Stimulated activated CD8-positive, alpha-beta memory T cell treated with anti-CD3 and anti-CD28 coated beads, Interleukin-15, amount 100 ng/mL, for 24 hours (primary cell): ENCODE measurements at places on chromosomes 6 and 20.

DNA sequence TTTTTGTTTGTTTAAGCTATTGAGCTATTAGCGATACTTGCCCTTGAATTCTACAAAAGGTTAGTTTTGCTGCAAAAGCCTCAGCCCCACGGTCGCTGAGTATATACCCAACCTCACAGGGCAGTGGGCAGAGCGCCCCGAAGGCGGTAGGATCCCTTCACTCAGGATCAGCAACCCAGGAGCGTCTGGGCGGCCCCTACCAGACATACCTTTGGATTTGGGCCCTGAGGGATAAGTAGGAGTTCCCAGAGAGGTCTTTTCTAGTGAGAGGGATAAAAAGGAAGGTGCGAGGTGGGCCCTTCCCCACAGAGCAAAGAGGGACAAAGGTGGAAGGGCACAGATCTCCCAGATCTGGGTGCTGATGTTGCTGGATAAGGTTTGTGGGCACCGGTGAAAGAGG lies 6.1 kb downstream of the SASH1 start:
- no peak for DNase-seq

DNA sequence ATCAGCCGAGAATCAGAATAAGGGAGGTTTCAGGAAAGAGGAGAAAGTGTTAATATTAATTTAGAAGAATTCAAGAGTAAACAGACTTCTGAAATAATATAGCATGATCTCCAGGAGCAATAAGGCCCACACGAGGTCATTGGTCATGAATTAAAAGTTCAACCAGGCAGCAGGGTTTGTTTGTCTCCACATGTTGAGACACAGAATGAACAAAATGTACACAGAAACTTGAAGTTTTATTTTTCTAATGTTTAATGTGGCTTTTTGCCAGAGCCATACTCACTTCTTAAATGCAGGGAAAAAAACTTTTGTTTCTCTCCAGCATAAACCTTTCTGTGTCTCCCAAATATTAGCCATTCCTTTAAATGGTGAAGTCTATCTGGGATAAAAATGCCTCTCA lies 504.5 kb downstream of the HDGFL1 start:
- DNase-seq = no peak

- no peak for DNase-seq
Measured at GRCh38 chr6:135329851-135330803, 149.0 kb downstream of the MYB start.

GRCh38 chr20:14336686-14337085 lies 726 bp downstream of the FLRT3 start:
- DNase-seq = no peak

DNA sequence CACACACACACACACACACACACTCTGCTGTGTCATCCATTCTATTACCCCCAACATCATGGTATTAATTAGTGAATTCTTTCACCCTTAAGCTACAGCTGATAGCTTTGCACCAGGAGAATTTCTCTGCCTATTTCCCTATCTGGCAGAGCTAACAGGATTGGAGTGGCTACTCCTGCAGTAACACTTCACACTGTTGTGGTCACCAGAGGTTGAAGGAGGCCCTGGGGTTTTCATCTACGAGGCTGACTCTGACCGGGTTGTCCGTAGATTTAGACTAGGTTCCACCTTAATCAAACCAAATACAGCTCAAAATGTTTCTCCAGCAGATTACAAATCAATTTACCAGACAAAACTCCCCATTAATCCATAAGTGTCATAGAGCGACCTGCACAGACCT lies 69.2 kb upstream of the RIPOR2 start:
- no peak for DNase-seq

DNA sequence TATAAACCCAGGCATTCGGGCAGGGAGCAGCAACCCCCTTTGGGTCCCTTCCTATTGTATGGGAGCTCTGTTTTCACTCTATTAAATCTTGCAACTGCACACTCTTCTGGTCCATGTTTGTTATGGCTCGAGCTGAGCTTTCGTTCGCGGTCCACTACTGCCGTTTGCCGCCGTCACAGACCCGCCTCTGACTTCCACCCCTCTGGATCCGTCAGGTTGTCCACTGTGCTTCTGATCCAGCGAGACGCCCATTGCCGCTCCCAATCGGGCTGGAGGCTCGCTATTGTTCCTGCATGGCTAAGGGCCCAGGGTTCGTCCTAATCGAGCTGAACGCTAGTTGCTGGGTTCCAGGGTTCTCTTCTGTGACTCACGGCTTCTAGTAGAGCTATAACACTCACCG lies 111.3 kb downstream of the TMEM170B start:
- no peak for DNase-seq

DNA sequence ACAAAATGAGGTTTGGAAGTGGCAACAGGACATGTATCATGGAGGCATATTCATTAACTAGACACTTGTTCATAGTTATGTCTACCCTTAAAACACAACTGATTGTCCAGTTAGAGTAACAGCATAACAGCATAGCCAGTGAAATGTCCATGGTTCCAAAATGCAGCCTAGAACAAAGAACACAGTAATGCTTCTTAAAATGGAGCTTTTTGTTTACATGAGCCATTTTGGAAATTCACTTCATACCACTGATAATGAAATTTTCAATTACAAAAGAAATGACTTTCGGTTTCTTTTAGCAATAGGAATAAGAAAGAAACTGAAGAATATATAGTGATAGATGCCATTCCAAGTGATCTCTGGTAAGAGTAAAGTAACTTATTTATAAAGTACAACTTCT lies 111.1 kb upstream of the DST start:
- DNase-seq = no peak

DNA sequence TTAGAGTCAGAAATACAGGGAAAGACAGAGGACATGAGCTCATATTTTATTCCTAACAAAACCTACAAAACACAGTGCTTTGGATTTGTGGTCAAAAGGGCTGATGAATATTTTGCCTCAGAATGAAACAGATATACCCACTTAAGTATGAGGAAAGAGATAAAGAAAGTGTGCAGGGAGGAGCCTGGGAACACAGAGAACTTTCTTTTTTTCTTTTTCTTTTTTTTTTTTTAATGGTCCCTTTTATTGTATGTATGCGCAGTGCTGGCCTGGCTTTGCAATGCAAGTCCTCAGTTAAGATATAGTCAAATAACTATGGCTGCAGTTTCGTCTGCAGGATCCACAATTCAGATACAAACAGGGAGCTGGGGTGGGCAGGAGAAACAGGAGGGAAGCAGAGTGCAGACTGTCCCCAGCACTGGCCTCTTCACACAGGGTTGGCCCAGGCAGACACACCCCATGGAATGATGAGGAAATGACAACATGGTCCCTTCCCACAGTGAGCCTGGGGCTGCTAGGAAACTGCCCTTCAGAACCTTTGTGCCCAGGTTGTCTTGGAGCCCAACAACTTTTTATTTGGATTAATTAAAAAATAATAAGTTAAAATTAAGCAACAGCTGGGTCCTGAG lies 629.8 kb upstream of the AGPAT4 start:
- no peak for DNase-seq

DNA sequence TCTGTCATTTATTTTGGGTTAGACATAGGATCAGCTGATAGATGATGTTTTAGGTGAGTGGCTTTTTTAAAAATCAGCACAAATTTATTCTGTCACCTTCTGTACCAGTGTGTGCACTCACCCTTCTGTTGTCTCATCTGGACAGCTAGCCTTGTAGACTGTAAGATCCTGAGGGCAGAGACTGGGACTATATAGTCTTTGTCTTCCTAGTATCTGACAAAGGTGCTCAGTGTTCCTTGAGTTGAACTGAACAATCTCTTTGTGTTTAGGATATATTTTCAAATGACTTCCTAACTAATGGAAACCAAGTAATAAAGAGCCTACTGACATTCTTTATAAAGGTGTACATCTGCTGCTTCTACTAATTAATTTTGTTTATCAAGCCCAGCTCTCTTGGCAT lies 3.0 kb downstream of the DCBLD1 start:
- no peak for DNase-seq

GRCh38 chr6:11785415-11785773 lies 6.8 kb upstream of the ADTRP start:
- DNase-seq = no peak

DNA sequence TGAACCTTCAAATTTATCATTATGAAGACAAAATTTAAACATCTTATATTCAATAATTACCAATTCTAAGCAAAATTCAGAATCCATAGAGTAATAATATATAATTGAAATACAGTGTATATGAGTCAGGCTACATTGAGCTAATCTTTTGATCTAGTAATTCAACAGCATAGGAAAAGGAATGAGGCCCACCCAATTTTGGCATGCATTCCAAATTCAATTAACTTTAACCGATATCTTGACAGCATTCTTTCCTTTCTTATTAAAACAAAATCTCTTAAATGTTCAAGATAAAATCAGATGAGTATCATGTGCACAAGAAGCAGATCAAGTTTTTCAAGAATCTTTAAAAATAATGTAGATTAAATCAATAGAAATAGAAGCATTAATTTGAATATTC lies 132.9 kb upstream of the QKI start:
- DNase-seq = no peak

DNA sequence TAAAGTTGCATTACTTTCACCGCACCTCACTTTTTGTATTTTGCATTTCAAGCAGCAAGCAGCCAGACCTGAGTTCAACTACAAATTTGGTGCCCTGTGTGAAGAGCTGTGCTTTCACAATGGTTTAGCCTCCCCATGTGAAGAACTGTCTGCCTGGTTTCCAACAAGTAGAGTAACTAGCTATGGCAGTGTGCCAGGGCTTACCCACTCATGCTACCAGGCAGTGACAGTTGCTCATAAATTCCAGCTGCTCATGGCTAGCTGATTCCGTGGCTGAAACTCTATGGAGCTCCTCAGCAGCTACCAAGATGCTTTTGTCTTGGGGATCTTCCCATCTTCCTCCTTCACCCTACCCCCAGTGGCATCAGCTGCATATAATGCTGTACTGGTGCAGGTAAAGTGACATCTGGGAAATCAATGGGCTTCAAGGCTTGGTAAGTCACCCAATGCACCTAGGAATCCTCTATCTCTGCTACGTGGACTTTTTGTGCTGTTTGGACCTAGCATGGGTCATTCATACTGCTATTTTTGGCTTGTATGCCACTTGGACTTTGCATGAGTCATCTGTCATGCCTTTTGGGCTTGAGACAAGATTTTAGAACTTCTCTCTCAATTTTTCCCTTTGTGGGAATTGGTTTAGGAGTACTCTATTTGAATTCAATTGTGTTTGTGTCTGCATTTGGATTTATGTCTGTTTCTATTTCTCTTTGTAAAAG lies 176.5 kb upstream of the GJE1 start:
- DNase-seq = no peak

- DNase-seq = no peak
Measured at GRCh38 chr6:25918083-25918683, 12.3 kb downstream of the SLC17A2 start.

- no peak for DNase-seq
Measured at GRCh38 chr6:138597336-138597735, 98.0 kb upstream of the NHSL1 start.

DNA sequence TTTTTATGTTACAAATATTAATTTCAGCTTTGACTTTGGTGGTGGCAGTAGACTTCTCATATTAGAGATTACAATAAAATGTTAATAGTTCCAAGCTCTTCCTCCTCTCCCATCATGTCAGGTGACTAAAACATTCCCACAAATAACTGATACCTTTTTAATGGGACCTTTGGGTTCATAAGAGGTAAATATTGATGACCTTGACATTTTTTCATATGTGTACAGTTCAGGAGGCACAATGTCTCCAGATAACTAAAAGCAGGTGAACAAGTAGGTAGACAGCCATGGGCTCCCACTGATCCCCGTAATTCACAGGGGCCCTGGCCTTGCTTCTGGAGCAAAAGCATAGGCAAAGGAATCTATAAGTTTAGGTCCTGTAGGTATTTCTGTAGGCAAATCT lies 317.7 kb downstream of the SOX4 start:
- DNase-seq = no peak

GRCh38 chr6:116398316-116399010 lies 27.7 kb downstream of the DSE start:
- no peak for DNase-seq

GRCh38 chr6:134162932-134163331 lies 110.5 kb upstream of the SLC2A12 start:
- no peak for DNase-seq

- DNase-seq = no peak
Measured at GRCh38 chr20:47227119-47227518, 129.4 kb downstream of the ZMYND8 start.

DNA sequence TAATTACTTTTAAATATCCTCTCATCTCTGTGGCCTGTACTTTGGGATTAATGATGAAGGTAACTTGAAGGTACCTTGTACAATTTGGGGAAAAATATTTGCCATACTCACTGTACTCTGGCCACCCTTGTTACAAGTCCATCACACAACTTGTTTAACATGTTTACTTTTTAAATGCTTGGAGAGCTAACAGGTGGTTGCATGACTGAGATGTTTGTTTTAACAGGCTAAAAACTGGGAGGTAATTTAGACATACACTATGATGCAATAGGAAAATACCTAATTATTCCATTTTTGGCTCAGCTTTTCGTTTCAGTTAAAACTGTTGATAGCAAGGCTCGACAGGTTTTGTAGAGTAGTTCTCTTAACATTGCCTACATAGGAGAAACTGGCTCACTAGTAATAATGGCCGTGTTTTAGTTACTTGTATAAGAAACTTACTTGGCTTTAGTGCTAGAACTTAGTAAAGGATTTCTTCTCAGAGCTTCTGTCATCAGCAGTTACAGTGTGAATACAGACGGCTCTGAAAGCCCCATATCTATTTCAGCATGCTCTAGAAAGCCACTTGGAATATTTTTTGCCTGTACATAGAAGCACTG lies 489.8 kb upstream of the SOX4 start:
- DNase-seq = no peak

- DNase-seq = no peak
Measured at GRCh38 chr6:29729774-29730328, 6.6 kb downstream of the HLA-F start.

DNA sequence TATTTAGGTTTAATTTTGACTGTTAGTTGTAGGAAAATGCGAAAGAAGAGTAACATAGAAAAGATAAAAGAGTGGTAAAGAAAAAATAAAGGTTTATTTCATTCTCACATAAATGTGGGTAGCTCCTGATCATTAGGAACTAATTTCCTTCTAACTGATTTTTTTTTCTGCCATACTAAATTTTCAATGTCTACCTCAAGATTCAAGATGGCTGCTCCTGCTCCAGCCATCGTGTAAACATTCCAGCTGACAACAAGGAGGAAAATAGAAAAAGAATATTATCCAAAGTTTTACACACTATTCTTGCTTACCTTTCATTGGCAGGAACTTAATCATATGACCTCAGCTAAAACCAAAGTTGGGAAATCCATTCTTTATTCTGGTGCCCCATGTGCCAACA lies 488.2 kb downstream of the LMBRD1 start:
- DNase-seq = no peak

GRCh38 chr6:117346142-117346930 lies 79.4 kb downstream of the ROS1 start:
- no peak for DNase-seq
